Upper lobe of right lung (tissue), 1 donor: ENCODE measurements at places on chromosomes 5 and 9.

GRCh38 chr5:63175850-63176249 lies 597.2 kb downstream of the LRRC70 start:
- no peak for DNase-seq

DNA sequence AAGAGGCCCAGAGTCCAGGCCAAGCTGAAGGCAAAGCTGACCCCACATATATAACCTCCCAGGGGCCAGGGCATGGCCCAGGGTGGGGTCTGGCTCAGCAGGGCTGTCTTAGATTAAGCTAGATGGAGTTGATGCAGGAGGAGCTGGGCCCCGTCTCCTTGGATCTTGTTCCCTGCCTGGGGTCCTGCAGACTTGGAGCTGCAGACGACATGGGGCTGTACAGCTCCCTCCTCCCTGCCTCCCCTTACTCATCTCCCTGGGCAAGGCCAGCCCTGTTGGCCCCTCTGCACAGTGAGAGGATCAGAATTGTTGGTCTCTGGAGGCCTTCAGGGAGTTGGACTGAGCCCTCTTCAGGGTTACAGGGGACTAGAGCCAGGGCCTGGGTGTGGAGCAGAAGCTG lies 134.9 kb downstream of the RGS3 start:
- no peak for DNase-seq

DNA sequence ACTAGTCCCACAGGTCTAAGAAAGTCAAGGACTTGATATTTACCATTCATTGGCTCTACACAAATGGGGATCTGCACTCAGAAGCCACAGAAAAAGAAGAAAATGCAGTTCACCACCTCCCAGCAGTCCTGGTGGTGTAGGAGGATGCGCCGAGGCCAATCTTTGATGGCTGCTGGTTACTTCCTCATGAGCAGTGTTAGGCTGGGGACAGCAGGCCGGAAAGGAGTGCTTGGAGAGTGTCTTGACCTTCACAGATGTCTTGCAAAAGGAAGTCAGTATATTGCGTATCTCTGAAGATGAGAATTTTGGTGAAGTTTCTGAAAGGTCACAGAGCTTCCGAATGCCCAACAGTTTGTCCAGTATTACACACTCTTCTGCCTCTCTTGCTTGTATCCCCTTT lies 597.0 kb downstream of the EBF1 start:
- no peak for DNase-seq

DNA sequence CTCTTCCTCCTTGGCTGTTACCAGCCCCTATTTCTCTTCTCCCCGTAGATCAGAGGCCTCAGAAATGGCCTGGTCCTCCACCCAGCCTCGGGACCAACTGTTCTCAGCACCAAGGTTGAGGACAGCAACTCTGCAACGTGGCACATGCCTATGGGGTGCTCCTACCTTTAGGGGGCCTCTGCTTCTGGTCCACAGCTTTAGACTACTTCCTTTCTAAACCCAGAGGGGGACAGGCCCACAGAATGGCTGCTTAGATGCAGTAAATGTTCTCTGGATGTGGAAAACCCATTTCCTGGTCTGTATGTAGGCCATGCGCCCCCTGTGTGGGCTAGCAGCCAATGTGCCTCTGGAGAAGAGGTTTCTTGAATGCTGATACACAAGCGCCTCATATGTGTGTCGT lies 68.4 kb downstream of the NRG2 start:
- DNase-seq, result no peak

DNA sequence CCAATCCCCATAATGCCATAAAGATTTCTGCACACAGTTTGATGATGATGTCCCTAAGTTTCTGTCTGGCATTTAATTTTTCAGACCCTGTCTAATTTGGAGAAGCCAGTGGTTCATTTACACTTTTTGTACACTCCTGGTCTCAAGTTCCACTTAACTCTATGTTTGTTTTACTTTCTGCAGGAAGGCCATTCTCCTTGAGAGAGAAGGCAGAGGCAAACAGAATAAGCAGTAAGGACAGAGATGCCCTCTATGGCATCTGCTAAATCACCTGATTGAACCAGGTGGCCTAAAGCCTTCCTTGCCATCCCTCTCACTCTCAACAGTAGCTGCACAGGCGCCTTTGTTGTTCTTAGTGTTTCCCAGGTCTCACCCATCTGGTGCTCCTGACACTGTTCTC lies 86.1 kb upstream of the LRRTM2 start:
- DNase-seq, result peak; percentile 11
